Vagina (tissue), 2 donors: ENCODE measurements at places on chromosomes 13 and 19. TPM values are rescaled to one million over a fixed set of nuclear protein-coding genes. Genes with fewer than 3 reads are reported as not detected.

DNA sequence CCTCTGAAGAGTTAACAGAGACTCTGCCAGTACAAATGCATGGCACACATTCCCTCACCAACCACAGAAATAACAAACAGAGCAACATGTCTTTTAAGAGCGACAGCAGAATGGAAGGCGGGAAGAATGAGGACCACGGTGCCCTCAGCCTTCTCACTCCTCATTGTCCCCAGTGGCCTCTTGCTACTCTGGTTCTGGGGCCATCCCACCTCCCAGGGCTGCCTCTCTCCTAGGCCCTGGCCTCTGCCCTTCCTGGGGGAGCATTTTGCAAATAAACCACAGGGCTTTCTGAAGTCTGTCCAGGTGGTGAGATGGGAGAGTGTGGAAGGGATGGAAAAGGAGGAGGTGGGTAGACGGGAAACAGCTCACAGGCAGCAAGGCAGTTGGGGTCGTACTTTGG, 28.3 kb downstream of the CYP2B6 start:
- H3K27ac ChIP-seq, result no peak overlapping the region
- H3K27me3 ChIP-seq, result no peaks in the 10 kb centered on the region
- no peaks in the 10 kb centered on the region for H3K36me3 ChIP-seq

The PRDX2 gene
- total RNA-seq, result 190 TPM

DNA sequence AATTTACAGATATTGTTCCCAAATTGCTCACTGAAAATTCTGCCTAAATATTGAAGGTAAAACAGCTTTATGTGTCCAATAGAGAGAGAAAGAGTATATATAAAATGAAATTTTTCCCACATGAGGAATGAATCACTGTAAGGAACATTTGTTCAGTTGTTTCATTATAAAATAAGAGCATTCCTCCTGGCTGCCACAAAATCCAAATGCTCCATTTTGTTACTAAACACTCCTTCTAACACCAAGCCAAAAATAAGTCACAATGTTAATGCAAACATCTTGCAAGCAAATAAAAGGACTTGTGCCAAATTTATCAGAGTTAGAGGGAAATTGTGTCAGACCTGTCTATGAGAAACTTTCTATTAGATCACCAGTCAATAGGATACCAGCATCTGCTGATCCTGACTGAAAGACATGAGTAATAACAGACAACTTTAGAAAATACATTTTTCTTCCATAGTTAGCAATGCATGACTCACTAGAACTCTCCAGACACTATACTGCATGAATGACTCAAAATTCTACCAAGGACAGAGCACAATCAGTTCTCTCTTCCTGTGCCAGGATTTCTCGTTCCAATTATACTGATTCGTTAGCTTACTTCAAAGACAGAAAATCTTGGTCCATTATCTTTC, 83.5 kb upstream of the FNDC3A start:
- H3K4me3 ChIP-seq, result no peak overlapping the region
- H3K27me3 ChIP-seq, result no peaks in the 10 kb centered on the region
- H3K4me1 ChIP-seq, result no peaks in the 10 kb centered on the region
- H3K27ac ChIP-seq, result no peak overlapping the region

The EFNA2 gene
- total RNA-seq, result not detected

The ICAM5 gene
- 2.0 TPM for total RNA-seq
